ENCODE measurements at places on chromosomes 16 and 17.

DNA sequence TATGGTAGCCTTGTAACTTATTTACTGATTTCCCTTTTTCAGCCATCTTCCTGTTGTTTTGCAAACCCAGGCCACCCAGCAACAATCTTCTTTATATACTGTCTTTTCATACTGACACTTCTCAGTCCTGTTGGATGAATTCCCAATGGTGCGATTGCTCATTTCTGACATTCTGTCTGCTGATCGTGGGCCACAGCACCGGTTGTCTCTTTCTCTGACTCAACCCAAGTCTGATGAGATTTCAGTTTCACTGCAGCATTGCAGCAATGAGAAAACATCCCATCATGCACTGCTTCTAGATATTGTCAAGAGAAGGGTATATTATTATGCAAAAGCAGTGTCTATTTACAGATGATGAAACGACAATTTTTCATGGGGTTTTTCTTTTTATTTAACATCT, 349.2 kb upstream of the HSBP1 start:
- no peak for DNase-seq

GRCh38 chr16:57588831-57589230, 39.6 kb upstream of the ADGRG1 start:
- DNase-seq = no peak

- no peak for DNase-seq
Observed at GRCh38 chr17:27760069-27760885, 40.1 kb downstream of the NOS2 start.

DNA sequence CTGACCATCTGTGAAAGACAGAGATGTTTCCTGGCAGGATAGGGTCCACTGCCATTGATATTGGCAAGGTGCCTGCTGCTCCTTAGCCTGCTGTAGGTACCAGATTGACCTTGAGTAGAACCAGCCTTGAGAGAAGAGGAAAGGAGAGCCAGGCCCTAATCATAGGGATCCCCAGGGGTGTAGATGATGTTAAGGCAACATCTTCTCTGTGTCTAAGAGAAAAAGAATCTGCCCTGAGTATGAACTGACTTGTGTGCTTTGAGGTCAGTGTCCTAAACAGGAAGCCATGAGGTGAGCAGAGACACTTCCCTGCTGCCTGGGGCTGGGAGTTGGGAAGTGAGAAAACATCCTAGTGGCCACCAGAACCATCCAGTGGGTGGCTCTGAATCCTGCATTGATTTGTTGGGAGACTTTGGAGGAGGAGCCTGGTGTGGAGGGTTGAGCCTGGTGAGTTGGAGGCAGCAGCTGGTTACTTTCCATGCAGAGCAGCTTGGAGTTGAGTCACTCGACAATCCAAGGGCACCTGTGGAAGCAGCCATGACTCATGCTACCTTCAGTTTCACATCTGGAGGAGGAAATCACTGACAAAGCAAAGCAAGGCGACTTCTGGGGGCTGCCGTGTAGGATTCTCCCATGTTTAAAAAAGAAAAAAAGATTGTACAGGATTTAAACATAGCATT, 47.8 kb downstream of the BMERB1 start:
- peak; percentile 24 for DNase-seq

GRCh38 chr16:20916942-20917341, 16.4 kb downstream of the LYRM1 start:
- no peak for DNase-seq

DNA sequence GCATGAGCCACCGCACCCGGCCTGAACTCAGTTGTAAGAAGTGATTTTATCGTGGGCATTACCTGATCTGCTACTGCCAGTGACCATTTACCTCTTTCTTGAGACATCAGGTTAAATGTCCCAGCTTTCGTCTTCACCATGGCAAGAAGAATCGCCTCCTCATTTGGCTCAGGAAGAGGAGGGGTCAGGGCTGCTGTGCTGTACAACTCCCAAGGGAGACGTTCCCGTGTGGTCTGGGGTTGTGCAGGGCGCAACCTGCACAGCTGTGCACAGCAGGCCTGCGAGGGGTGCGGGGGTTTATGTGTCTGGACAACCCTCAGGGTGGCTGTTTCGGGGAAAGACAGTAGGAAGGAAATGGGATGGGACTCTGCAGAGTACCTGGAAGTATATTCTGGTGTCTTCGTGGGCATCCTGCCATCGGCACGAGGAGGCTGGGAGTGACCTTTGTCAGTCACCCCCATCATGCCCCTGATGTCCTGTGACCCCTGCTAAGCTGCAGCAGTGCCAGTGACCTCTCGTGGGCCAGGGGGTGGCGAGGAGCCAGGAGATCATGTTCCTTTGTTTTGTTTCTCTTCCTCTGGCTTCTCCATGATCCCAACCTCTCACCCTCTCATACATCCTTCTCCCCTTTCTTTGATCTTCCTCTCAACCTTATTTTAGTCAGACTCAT, 27.3 kb downstream of the CIBAR2 start:
- DNase-seq = no peak

DNA sequence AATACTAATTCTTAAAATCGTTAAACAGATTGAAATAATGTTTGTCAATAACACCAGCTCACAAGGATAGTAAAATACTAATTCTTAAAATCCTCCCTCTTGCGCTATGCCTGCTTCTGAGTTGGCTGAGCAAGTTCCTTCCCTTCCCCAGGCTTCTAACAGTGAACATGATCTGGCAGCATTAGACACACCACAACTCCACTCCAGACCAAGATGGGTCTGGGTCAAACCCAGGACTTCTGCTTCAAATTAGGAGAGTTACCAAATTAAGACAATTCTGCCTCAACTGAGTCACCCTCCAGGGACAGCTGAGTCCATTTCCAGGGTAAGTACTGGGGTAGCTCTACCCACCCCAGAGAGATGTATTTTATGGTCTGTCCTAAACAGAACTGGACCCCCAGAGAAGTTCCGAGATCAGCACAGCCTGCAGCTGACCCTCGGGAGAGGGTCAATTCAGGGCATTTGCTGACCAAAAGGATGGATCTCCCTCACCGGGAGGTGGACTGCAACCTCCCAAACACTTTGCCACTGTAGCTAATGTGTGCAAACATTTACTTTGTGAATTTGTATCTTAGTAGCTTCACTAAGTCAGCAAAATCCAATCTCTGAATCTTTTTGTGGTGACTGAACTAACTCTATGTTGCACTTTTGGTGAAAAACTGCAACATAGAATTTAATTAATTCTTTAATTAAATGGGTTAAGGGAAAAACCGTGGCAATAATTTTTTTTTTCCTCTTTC, 48.8 kb downstream of the ADCY9 start:
- DNase-seq = no peak

DNA sequence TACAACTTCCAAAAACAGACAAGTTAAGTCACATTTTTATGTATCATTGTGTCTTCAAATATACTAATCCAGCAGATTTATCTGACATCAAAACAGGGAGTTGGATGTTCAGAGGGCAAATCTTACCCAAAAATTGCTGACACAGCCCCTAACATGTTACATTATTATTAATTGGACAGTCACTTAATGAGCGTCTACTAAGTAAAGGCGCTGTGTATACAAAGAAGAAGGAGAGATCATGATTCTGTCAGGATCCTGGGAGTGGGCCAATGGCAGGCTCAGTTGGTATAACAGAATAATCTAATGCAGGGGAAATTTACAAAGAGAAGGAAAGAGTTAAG, 18.4 kb upstream of the CD300E start:
- no peak for DNase-seq

DNA sequence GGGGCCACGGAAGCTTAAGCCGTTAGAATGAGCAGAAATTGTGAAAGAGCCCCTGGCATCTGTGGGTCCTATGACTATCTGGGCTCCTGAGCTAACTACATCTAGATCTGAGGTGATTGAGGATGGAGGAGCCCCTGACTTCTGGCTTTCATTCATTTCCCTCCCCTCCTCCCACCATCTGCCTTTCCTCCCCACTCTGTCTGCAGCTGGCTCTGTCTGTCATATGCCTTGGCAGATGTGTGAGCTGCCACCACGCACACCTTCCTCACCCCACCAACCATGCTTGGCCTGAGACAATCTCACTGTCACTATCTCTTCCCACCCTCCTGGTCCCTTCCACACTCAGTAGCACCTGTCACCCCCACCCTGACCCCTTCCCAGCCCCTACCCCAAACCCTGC, 5.1 kb downstream of the CD300E start:
- no peak for DNase-seq

DNA sequence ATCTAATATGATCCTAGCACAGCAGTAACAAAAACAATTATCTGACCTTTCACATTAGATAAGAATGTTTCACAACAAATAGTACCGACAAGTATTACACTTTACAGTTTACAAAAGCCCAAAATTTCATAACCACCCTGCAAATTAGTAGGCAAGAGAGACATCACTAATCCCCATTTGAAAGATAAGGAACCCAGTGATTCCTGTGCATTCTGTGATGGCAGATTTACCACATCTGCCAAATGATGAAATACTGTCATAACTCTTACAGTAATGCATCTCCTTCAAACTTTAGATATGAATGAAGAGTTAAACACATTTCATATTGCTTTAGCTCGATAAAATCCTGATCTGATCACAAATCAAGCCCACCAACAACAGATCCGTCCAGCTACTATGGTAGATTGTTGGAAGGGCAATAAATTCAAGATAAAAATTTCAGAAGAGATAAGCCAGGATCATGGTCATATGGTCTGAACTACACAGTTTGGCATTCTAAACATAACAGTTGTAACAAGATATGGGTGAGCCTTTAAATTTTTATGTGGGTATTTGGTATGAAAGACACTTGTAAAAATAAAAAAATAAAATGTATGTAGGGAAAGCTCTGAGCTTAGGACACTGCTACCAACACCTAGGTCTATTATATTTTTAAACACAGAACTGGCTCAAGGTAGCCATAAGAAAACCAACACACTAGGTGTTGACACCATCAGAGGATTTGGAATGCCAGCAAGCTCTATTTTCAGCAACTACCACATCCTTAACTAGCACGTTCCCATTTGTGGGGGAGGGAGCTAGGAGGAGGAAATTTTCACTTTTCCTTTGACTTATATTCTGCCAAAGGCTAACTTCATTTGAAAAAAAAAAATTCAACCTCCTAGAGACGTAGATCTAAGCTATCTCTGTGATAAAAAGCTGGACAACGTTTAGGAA, 9.3 kb downstream of the YWHAE start:
- no peak for DNase-seq

DNA sequence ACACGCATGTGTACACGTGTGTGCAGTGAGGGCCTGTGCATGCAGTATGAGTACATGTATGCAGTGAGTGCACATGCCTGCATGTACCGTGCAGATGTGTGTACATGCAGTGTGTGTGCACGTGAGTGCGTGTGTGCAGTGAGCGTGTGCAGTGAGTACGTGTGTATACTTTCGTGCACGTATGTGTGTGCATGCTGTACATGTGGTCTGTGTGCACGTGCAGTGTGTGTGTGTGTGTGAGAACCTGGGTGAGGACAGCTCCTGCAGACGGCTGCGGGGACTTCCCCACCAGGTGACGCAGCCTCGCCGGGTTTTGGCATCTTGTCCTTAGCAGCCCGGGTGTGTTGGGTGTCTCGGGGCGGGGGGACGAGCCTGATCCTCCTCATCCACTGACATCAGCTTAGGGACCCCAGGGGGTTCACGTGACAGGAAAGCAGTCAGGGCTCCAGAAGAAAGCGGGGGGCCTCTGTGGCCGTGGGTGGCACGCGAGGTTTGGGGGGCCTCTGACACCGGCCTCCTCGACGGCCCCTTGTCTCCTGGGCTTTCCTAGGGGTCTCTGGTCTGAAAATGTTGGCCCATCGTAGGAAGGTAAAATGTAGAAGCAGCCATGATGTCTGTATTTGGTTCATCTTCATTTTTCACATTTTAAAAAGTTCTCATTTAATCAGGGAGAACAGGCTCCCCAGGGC, 119.6 kb upstream of the ZNF750 start:
- DNase-seq = no peak

GRCh38 chr16:66853261-66854139, 9.3 kb downstream of the CA7 start:
- no peak for DNase-seq

- DNase-seq = no peak
Observed at GRCh38 chr17:21016826-21017225, 26.0 kb downstream of the USP22 start.

- no peak for DNase-seq
Observed at GRCh38 chr17:5672815-5673430, 88.6 kb upstream of the NLRP1 start.

DNA sequence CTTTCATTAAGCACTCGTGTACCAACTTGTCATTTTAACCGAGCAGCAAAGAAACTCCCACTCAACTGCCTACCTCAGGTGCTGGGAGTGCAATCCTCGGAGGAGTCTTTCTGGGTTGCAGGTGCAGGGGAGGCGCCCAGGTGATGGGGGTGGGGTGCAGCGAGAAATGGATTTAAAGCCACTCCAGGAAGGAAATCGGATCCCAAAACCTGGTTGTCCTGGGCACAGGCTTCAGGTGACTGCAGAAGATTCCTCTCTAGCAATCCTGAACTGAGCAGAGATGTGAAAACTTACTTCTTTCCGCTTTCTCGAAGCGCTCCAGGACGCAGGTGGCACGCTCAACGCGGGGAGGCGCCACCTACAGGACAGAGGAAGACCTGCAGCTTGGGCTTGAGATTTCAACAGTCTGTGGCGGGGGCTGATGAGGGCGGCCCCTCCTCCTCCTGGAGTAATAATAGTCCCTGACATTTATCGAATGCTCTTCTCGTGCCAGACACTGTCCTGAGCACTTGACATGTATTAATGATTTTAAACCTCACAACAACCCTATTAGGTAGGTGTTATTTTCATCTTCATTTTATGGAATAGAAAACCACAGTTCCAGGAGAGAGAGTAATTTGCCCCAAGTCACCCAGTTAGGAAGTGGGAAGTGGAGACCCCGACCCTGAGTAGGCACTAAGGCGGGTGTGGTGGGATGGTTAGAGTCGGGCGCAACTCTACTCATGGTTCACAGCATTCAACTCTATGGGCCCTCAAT, 27.2 kb upstream of the SKAP1 start:
- DNase-seq = peak; percentile 36

GRCh38 chr17:36546418-36547093, 1.8 kb downstream of the GGNBP2 start:
- no peak for DNase-seq

DNA sequence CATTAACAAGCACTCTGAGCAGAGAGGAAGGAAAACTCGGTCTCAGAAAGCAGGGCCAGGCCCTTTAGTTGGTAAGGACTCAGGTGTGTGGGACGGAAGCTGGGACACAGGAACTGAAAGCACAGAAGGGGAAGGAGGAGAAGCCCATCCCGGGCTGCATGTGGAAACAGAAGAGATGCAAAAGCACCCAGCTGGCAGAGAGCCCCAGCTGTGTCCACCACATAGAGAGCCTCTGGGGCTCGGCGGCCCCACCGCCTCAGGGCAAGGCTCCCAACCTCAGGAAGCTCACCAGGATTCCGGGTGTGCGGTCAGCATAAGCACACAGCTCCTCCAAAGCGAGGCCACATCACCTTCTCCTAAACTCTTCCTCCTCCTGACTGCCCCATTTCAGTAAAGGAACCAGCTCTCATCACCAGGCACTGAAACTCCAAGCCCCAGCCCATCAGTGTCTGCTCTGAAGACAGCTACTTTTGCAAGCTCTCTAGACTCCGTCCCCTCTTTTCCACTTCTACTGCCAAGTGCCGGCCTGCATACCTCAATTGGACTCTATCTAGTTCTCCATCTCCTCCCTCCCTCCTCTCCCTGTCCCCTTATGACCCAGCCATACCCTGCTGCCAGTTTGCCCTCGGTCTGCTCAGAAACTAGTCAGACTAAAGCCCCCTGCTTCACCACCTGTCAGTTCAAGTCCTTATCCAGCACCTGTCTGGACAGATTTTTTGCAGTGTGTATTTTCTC, 6.0 kb downstream of the ST3GAL2 start:
- DNase-seq = no peak
